ENCODE measurements at places on chromosomes 3 and 15.

DNA sequence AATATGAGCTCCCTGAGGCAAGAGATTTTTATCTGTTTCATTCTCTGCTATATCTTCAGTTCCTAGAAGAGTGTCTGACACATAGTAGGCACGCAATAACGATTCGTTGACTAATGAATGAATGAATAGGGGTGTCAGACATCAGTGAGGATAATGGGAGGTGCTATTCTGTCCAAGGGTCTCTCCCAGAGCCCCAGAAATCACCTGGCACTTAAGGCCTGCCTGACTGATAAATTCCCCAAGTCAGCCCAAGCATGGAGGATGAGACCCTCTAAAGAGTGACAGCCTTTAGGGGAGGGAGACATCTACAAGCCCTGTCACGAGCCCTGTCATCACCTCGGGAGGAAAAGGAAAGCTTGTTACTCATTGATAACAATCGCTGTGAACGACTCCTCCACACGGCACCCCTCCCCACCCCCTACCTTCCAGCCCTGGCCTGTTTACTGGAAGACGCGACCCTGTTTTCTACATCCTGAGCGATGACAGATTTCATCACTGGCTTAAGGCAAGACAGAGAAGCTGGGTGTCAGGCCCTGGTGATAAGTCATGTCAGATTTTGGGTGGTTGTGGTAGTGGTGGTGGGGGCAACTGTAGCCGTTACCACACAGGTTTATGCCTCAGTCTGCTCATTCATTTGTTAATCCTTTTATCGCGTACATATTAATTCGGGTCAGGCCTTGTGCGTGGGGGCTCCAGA lies 23.1 kb downstream of the BHLHE40 start:
- DNase-seq: no peak

- no peak for DNase-seq
These were observed 51.4 kb upstream of the EIF1B start for GRCh38 chr3:40258064-40258463.

GRCh38 chr3:60512506-60512905 lies 738.7 kb downstream of the FHIT start:
- DNase-seq: no peak

GRCh38 chr3:187084580-187084979 lies 54.7 kb downstream of the RPL39L start:
- DNase-seq: no peak

- no peak for DNase-seq
These were observed 90.4 kb downstream of the SRGAP3 start for GRCh38 chr3:9158865-9159630.

GRCh38 chr3:54202651-54203248 lies 80.4 kb downstream of the CACNA2D3 start:
- DNase-seq: no peak

- no peak for DNase-seq
These were observed 32.9 kb downstream of the GTF2E1 start for GRCh38 chr3:120775411-120775810.

GRCh38 chr3:12584083-12584482 lies 27.2 kb downstream of the MKRN2 start:
- DNase-seq: no peak

GRCh38 chr3:52420388-52420787 lies 24.5 kb downstream of the SEMA3G start:
- DNase-seq: no peak

GRCh38 chr3:190533511-190534281 lies 19.8 kb downstream of the IL1RAP start:
- DNase-seq: no peak

DNA sequence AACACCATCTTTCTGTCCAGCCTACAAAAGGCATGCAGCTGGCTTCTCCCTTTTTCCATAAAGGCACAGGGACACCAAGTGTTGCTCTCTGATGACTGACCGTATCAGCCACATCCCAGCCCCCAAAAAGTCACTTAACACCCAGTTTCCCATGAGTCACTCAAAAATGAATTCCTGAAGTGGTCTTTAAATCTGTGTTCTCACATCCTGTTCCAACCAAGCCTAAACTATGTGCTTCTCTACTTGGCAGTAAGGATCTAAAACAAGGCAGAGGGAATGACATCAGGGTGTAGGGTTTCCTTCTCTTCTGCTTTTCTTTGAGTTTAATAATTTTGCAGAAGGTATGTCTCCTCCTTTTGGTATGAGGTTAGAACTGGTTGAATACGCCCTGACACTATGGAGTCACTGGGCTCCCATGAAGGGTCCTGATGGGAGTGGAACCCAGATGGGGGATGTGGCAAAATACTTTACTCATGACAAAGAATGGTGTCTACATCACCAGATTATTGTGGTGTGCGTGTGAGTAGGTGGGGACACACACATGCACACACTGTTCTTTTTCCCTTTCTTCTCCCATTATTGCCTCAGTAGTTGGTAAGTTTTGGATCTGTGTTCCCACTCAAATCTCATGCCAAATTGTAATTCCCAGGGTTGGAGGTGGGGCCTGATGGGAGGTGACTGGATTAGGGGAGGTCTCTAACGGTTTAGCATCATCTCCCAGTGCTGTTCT lies 35.6 kb upstream of the CCK start:
- no peak for DNase-seq

DNA sequence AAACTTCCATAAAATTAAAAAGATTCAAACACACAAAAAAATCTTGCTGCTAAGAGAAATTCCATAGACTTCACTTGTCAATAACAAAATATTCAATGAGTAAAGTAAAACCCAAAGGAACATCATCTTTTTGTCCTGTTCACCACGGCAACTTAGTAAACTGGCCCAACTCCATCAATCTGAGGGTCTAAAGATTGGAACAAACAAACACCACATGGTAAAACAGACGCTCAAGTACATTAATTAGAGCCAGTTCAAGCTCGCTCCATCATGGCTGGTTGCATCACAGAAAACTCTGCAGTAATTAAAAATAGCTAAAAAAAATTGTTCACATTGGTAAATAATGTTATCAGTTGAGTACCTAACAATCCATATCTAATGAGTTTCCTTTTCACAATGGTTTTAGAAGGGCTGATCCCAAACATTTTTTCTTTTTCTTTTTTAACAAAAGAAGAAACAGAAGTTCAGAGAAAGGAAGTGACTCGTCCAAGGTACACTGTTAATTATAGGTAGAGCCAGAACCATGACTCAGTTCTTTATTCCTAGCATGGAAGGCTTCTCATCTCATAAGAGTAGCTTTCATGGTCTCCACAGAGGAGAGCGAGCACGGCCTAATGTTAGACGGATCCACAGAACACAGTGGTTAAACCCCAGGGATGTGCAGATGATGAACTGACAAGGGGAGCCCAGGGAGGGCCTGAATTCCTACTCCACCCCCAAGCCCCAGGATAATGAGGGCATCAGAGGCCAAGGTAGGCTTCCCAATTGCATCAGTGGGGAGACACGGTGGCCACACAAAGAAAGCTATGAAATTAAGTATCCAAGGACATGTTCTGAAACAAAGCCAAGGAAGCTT lies 79.2 kb upstream of the ARHGEF3 start:
- DNase-seq: no peak

- DNase-seq: no peak
These were observed 82.6 kb upstream of the MYZAP start for GRCh38 chr15:57509126-57509525.

DNA sequence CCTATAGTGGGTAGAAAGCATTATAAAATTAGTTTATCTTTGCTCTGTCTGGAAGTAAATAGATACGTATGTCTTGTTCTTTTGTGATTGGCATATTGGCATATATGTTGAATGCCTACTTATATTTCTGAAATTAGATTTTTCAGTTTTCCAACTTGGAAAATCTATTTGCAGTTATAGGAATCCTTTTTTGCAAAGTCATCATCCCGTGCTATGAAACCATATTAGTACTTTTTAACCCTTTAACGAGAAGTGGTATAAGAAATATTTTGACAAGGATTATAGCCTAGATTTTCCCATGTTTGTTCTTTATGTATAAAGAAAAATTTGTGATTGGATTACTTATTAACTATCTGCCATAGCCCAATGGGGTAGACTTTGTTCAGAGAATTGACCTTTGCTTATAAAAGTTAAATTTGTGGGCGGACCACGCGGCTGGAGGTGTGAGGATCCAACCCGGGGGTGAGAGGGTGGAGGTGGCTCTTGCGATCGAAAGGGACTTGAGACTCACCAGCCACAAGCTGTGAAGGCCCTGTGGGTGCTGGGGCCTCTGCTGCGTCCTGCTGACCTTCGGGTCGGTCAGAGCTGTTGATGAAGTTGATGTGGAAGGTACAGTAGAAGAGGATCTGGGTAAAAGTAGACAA lies 5.9 kb downstream of the LRRC28 start:
- DNase-seq: no peak

GRCh38 chr3:85533586-85533985 lies 574.8 kb downstream of the CADM2 start:
- no peak for DNase-seq

Measured in esophagus squamous epithelium (tissue), 5 donors.